Lung microvascular endothelial cell (primary cell): ENCODE measurements at places on chromosomes 3 and 15. TPM values are rescaled to one million over a fixed set of nuclear protein-coding genes. Genes with fewer than 3 reads are reported as not detected.

DNA sequence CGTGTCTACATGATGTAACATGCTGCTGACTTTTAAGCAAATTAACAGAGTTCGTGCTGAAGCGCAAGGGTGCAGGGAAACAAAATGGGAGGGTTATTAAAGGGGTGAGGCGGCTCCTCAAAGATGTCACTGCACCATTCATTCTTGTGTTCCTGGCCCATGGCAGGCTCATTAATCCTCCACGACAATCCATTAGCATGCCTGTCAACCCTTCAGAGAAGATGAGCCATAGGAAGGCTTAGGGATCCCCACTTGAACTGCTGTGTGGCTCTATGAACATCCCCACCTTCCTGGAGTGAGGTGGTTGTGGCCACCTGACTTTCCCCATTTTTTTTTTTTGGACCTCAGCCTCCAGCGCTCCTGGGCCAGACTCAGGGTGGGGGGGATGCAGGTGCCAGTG, 45.8 kb downstream of the IGF1R start:
- DNase-seq: no peak

DNA sequence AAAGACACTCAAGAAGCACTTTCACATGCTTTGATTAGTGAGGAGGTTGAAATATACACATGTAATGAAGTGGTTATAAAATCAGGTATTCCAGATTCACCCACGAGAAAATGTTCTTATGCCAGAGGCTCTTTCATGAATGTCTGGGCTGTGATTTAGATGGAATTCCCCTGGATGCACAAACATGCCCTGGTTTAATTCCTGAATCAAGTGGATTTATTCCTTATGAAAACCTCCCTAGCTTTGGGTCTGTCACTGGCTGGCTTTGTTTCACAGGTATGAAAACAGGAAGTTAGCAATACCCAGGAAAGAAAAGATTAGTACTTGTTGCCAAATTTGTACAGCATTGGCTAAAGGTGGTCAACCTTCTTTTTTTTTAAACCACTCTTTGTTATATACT, 1123.0 kb downstream of the ROBO1 start:
- DNase-seq: peak; percentile 42

The PLOD2 gene
- total RNA-seq: 76.3 and 121 TPM in 2 replicates

The ZPLD1 gene
- total RNA-seq: not detected in 2 replicates

DNA sequence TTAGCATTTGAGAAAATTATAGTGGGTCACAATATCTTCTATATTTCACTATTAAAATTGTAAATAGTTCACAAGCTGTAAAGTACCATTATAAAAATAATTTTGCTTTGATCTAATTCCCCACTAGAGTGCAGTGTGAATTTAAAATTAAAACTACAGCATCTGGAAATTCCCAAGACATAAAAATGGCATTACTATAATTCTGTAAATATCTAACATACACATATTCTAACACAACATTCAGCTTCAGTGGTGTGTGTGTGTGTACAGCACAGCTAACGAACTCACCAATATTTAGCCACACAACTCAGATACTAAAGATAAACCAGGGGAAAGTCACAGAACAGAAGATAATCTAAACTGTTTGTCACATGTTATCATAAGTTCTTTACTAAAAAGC, 424.9 kb upstream of the ZNF385D start:
- DNase-seq: no peak

GRCh38 chr3:124632566-124633140, 97.6 kb upstream of the UMPS start:
- no peak for DNase-seq

GRCh38 chr15:49088996-49089395, 42.8 kb upstream of the SECISBP2L start:
- no peak for DNase-seq

The GP9 gene
- not detected in 2 replicates for total RNA-seq

DNA sequence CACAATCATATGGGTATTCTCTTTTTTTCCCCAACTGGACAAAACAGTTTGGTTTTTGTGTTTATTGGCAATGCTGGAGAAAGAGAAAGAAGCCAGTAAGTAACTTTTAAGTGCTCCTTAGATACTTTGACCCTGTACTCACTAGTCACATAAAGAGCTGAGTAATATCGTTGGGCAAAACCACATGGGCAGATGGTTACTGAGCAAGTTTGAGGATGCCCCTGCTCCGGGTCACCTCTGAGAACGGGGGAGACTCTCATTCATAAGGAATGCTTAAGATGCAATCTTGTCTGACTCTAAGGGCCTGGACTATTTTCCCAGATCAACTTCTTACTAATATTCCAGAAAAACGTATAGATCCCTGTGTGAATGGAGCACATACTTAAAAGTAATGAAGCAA, 106.4 kb upstream of the SLC2A2 start:
- no peak for DNase-seq

DNA sequence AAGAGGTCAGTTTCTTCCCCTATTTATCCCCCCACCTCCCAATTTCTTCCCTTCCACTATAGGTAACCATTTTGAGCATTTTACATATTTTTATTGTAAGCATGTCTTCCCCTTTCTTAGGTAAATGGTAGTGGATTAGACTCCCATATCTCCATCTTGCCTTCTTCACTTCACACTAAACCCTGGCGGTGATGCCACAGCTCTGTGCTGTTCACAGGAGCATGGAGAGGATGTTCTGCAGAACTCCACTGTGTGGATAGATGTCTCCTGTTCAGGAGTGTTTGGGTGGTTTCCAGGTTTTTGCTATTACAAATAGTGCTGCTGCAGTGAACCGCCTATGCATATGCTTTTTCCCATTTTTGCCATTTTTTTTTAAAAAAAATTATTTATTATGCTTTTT, 182.7 kb downstream of the NSMCE3 start:
- DNase-seq: no peak

DNA sequence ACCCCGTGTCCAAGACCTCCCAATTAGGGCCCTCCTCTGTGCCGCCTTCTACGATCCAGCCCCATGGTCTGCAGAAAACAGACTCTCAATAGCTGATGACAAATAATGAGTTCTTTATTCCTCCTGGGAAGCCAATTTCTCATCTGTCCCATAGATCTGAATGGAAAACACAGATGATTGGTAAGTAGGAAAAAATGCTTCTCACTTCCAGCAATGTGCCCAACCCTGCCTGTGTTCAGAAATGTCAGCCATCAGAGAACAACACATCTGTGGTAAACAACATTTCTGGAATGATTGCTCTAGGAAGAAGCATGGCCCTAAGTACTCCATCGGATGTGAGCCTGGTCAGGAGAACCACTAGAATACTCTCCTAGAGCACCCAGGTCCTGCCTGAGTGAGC, 240.5 kb upstream of the HES1 start:
- DNase-seq: no peak

DNA sequence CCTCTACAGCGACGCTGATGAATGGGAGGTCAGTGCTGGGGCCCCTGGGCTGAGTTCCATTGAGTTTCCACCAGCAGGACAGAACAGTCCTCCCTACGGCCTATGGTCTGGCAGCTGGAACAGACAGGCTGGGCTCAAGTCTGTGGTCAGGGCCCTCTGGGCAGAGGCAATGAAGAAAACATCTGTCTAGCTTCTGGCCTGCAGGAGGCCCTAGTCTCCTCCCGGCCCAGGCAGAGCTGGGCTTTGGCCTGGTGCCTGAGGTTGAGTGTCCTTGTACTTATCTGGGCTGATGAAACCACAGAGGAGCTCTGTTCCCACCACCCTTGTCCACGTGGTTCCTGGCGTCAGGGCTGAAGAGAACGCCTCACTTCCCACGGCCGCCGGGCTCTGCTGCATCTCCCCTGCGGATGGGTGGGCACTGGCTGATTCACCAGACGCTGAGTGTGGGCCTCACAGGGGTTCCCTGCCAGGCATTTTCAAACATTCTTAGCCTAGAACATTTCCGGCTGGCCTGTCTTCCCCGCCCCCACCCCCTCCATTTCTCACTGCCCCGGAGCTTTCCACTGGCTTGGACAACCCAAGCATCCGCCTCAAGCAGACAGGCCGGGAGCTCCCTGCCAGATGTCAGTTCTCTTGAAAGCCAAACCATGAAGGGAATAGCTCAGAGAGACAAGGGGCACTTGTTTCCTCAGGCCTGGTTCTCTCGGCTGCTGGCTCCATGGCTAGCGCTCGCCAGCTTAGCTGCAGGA, 20.3 kb downstream of the PPCDC start:
- peak; percentile 99 for DNase-seq

- no peak for DNase-seq
Measured at GRCh38 chr15:95520922-95521321, 809.6 kb upstream of the NR2F2 start.

GRCh38 chr3:86481031-86481430, 509.9 kb downstream of the VGLL3 start:
- DNase-seq: no peak

GRCh38 chr3:129402210-129402609, 26.2 kb downstream of the EFCAB12 start:
- no peak for DNase-seq

DNA sequence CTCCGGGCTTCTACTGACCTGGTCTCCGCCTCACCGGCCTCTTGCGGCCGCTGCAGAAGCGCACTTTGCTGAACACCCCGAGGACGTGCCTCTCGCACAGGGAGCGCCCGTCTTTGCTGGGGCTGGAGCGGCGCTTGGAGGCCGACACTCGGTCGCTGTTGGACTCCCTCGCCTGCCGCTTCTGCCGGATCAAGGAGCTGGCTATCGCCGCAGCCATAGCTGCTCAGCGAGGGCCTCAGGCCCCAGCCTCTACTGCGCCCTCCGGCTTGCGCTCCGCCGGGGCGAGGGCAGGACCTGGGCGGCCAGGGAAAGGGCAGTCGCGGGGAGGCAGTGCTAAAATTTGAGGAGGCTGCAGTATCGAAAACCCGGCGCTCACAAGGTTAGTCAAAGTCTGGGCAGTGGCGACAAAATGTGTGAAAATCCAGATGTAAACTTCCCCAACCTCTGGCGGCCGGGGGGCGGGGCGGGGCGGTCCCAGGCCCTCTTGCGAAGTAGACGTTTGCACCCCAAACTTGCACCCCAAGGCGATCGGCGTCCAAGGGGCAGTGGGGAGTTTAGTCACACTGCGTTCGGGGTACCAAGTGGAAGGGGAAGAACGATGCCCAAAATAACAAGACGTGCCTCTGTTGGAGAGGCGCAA, 319.2 kb downstream of the FGF12 start:
- peak; percentile 44 for DNase-seq
